ENCODE measurements at places on chromosomes 4 and X.

- no peak for DNase-seq
Observed at GRCh38 chr4:100722866-100723459, 205.1 kb upstream of the EMCN start.

DNA sequence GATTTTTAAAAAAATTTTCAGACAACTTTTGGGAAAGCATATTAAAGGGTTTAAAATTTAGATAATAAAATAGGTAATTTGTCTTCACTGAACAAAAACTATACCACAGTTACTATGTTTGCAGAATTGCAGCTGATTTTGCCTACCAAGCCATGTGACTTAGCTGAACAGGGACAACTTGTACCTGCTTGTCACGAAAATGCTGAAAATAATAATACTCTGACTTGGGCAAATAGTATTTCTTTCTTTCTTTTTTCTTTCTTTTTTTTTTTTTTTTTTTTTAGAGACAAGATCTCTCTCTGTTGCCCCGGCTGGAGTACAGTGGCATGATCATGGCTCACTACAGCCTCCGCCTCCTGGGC, 225.2 kb upstream of the PPP1R2C start:
- no peak for DNase-seq

GRCh38 chr4:181504924-181505323, 738.3 kb upstream of the TENM3 start:
- DNase-seq = no peak

- no peak for DNase-seq
Observed at GRCh38 chr4:4899202-4899925, 39.9 kb downstream of the MSX1 start.

DNA sequence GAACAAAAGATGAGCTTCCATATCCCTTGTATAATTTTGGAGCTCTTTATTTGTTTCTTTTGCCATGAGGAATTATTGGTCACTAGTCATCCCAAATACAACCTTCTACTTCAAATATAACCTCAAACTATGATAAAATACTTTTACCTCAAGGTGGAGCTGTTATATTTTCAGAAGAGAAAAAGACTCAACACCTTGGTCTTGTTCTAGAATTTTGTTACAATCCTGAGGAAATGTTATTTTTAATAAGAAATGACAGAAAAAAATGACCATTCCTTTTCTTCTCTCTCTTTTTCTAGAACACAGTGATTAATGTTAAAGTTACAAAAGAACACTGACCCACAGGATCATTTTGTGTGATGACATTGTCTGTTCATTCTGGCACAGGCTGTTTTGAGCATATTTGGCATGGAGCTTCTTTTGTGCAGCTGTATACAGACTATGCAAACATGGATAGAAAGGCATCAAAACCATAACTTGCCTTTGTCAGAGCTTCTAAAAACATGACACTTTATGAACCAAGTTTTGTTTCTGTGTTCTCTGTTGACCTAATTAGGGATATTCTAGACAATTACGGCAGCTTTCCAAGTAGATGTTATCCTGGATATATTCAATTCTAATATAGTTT, 159.6 kb upstream of the CTSO start:
- no peak for DNase-seq

GRCh38 chrX:55057675-55058249, 17.1 kb upstream of the PAGE2B start:
- DNase-seq = peak; percentile 60

Data from CD4-positive, alpha-beta T cell treated with Interleukin-4 for 1 hour (primary cell).